ENCODE measurements at places on chromosomes 4 and X.

DNA sequence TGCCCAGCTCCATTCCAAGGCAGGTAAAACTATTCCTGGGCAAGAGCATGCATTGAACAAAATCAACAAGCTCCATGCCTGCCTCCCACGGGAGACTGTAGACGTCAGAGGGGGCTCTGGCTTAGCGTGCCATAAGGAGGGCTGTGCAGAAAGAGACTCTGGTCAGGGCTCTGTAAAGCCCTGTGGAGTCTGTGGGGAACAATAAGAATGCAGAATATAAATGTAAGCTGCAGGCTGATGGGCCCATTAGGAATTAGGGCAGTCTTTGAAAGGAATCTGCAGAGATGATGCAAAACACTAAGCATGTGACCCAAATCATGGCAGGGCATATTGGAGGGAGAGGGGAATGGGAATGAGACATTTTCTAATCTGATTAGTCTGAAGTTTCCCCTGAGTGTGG, 170.3 kb downstream of the EFHC2 start:
- DNase-seq: no peak

DNA sequence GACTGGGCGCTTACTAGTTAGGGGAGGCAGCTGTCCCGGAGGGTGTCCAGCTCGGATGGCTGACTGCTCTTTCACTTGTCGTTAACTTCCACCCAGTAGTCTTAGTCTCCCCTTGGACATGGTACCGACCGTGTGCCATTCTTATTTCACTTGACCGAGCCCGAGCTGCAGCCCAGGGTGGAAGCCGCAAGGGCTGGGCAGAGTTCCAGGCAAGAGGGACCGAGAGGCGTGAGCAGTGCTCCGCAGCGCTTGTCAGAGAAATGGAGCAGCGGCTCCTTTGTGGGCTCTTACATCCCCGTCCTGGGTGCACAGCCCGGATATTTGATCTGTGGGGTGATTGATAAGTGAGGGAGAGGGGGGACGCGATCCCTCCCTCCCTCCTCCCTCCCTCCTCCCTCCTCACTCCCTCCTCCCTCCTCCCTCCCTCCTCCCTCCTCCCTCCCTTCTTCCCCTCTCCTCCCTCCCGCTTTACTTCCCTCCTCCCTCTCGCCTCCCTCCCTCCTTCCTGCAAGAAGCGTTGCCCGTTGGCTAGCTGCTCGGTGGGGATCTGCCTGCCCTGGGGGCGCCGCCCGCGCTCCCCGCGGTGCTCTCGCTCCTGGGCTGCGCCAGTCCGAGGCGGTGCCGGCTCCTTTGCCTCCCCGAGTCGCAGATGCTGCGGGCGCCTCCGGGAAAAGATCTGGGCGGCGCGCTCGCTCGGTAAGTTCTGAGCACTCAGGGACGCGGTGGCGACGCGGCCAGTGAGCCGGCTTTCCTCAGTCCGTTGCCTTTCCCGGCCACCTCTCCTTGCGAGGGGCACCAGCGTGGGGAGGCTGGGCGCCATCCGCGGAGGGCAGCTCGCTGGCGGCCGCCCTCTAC, at the start of gene SLITRK2:
Gene SLITRK2, plus strand, starts transcription at position 499 of the 855 bp plus-strand sequence. CDS start 4,597 bp downstream, outside the sequence.
- DNase-seq: no peak

DNA sequence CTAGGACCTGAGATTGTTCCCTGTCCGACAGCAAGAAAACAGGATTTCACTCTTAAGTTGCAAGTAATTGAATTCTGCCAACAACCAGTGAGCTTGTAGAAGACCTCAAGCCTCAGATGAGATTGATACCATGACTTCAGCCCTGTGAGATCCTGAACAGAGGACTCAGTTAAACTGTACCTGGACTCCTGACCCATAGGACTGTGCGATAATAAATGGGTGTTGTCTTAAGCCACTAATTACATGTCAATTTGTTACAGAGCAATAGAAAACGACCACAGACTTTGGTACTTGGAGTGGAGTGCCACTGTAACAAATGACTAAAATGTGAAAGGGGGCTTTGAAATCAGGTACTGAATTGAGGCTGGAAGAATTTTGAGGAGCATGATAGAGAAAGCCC, 12.0 kb downstream of the PBDC1 start:
- no peak for DNase-seq

DNA sequence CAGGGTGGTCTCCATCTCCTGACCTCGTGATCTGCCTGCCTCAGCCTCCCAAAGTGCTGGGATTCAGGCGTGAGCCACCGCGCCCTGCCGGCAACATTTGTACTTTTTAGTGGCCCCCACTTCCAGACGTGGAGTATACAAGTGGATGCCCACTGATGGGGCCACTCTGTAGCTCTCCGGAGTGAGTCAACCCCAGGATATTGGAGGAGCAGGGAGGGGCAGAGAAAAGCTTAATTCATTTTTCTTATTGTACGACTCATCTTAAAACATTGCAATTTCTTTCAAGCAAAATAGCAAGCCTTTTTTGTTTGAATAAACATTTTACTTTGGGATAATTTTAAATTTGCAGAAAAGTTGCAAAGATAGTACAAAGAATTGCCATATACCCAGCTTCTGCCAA, 34.6 kb downstream of the FAM9C start:
- DNase-seq: no peak

DNA sequence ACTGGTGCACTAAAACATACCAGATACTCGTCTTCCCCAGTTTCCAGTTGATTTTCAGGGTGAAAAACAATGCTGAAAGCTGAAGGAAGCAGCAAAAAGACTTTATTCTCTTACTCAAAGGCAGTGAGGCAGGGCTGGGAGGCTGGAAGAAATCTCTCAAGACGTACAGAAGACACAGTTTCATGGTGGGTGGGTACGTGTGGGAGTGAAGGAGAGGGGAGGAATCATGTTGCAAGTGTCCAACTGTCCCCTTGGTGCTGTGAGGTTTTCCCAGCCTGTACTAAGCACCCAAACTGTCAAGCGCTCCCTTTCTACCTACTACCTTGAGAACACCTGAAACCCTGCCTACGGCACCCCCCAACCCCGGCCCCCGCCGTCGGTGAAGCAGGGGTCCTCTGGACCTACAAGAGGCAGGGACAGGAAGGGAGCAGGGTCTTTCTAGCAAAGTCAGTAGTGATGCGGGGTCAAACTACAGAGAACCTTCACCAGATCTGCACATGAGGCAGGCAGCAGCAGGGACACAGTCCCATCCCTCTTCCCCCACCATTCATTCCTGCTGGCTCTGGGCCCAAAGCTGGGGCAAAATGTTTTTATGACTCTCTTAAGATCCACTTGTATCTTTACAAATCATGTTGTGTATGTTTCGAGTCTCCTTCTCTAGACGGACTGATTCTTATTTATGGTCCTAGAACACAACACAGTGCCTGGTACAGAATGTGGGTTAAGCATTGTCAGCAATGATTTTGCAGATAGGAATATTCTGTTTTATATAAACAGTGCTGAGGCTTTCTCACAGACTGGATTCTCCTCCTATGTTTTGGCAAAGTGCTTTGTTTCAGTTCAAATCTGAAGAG, 2.4 kb upstream of the SETD7 start:
- no peak for DNase-seq

GRCh38 chrX:18351784-18352183, 2.7 kb downstream of the SCML2 start:
- DNase-seq: no peak
